ENCODE measurements at places on chromosomes 7 and 10.

GRCh38 chr10:78944723-78945312 is 123.9 kb upstream of the ZMIZ1 start:
- no peak for DNase-seq

- DNase-seq, result no peak
Measured at GRCh38 chr10:124420254-124420653, 1.5 kb upstream of the OAT start.

DNA sequence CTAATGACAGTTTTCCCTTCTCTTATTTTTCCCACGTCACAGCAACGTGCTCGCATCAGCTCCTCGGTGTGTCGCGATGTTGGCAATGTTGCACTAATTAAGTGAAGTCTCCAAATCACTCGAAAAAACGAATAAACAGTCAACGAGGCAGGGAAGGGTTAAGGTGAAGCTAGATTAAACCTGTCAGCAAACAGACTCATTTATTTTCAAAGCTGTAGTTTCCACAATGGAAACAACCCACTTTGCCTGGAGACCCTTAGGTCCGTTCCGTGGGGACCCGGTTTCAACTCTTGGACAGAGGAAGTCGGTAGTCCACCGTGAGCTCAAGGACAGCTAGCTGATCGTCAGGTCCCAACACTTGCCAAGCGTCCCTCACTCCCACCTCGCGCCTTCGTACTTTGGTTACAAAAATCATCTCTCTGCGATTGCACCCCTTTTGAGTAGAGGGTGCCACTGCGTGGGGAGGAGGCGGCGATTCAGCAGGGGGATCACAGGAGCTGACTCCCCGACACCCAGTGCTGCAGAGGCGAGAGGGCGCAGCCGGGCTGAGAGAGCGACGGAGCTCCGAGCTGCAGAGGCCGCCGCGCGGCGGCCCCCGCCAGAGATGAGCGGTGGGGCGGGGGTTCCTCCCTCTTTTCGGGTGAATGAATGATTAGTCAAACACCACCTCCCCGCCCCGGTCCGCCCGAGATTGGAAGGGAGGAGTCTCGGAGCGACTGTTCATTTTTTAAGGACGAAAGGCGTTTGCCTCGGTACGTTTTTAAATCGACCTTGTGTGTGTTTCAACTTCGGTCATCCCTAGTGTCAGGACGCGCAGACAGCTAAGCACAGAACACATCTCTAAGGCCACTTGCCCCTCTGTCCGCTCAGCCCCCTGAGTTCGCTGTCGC is 1.3 kb upstream of the BMPER start:
- DNase-seq, result peak; percentile 40

DNA sequence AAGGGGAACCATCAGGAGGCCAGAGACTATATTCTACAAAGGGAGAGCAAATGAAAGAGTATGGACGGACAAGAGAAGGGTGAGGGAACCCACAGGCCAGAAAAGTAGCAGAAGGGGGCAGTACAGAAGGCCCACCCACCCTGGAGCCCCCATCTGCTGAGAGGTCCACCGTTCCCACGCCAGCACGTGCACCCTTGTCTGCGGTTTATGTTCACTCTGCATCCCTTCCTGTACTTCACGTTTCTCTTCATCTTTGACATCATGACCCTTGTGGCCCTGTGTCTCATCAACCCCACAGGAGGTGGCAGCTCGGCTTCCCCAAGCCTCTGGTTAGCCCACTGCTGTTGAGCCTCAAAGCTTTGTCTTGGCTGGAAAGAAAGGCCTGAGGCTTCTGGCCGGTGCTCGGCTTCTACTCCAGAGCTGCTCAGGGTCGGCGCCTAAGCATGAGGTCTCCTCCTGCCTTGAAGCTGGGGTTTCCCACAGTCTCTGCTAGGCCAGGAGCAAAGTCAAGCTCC is 138.0 kb downstream of the DLG5 start:
- no peak for DNase-seq

DNA sequence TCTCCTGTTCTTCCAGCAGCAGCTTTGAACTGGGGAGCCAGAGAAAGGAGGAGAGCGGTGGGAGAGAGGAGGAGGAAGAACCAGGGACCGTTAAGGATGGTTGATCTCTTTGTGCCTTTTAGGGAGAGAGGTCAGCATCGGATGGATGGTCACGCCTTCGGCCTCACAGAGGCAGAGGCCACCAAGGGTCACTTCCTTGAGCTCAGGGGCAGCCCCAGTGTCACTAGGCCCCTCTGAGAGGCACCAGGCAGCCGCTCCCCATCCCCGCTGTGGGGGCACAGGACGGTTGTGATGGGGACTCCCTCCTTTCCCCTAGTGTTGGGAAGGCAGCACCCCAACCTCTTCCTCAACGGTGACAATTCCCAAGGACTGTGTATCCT is 121.4 kb downstream of the DNAJB6 start:
- DNase-seq, result no peak

GRCh38 chr10:1050145-1050544 is 1.2 kb upstream of the IDI1 start:
- DNase-seq, result peak; percentile 25

DNA sequence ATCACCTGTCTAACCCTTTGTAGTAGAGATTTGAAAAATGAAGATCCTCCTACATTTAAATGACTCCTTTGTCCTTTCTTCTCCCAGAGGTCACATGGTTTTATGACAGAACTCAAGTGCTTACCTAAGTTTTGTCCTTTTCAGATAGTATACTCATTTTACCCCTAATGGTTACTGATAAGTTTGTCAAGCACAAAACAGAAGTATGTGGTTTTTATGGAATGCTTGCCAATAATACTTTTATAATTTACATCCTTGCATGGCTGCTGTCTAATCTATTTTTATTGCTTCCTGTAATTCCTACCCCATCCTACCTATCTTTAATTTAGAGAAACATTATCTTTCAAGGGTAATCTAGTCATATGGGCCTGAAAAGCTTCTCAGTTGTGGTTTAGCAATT is 37.5 kb downstream of the HELLS start:
- no peak for DNase-seq

DNA sequence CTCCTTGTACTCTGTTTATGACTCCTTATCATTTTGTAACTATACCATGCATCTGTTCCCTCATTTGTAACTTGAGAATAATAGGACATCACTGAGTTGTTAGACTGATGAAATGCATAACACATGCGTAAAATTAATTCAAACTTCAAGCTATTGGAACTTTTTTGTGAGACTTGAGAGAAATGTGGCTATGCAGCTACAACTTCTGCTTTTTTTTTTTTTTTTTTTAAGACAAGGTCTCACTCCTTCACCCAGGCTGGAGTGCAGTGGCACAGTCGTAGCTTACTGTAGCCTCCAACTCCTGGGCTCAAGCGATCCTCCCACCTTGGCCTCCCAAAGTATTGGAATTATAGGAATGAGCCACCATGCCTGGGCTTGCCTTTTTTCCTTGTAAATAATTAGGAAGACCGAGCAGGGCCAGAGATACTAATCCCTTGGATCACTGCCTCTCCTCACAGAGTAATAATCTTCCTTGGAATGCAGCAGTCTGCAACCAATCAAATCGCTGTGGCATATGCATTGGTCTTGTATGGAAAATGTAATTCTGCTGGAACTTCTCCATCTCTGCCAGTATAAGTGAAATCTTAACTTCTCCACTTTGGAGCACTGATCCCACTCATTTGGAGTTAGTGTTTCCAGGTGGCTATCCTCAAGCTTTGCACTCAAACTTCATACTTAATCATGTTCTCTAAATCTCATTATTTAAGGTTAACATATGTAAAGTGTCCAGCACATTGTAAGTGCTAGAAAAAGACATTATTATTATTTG is 2.0 kb upstream of the PANK1 start:
- DNase-seq, result peak; percentile 75

- DNase-seq, result no peak
Measured at GRCh38 chr7:150799156-150799555, 1.0 kb downstream of the TMEM176B start.

GRCh38 chr7:130371046-130371445 is 9.2 kb upstream of the CPA1 start:
- DNase-seq, result peak; percentile 12

- no peak for DNase-seq
Measured at GRCh38 chr7:110766864-110767263, 324.1 kb upstream of the LRRN3 start.

DNA sequence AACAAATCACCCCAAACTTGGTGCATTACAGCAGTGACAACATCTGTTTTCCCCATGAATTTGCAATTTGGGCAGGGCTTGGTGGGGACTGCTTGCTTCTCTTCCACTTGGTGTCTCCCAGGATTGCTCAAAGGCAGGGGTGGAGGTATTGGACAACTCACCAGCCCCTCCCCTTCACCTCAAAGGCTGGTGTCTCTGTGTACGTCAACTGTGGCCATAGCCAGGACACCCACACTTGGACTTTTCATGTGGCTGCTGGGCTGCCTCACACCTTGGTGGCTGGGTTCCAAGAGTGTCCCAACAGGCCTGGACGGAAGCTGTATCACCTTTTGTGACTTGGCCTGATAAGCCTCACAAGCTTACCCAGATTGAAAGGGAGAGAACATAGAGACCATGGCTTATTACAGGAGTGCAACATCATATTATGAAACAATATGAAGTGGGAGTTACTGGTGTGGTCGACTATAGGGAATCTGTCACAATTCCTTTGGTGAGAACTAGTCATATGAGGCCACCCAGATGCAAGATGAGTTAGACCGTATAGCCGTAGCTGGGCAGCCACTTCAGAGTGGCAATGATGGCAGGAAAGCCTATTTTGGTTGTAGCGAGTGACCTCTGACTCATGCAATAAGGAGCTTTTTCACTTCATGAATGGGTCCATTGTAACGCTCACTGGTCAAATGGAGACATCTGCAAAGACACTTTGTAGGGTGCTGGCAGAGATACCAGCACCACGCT is 187.6 kb upstream of the ITGB1 start:
- no peak for DNase-seq

GRCh38 chr7:121187222-121187621 is 141.6 kb upstream of the WNT16 start:
- no peak for DNase-seq

- DNase-seq, result no peak
Measured at GRCh38 chr10:11307004-11307403, 289.3 kb downstream of the CELF2 start.

- no peak for DNase-seq
Measured at GRCh38 chr7:139735912-139736595, 41.7 kb downstream of the HIPK2 start.

DNA sequence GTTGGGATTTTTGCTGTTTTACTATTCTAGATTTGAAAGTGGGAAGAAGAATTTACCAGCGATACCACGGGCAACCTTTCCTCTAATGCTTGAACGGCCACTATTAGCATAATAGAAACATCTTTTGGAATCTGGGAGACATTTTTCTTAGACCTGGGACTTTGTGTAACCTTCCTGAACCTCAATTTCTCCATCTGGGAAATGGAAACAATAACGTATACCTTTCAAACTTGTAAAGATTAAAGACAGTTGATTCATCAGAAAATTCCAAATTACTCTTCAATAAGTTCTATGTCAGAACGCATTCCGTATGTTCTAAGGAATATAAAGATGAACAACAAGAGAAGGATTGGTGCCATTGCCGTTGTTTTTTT is 453 bp upstream of the RNLS start:
- DNase-seq, result no peak

DNA sequence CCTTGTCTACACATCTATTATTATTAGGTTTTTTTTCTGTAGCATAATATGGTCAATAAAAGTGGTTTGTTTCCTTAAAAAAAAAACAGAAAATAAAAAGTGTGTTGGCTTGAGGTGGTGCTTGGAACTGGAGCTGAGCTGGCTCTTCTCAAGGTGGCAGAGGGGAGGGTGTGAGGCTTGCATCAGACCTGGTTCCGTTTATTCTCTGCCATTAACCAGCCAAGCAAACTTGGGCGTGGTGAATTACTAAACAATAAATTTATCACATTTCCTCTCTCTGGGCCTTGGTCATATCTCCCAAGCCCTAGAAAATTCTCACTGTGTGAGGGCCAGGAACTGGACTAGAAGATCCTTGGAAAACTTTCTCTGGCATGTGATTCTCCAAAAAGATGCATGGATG is 427.5 kb upstream of the MKI67 start:
- no peak for DNase-seq

DNA sequence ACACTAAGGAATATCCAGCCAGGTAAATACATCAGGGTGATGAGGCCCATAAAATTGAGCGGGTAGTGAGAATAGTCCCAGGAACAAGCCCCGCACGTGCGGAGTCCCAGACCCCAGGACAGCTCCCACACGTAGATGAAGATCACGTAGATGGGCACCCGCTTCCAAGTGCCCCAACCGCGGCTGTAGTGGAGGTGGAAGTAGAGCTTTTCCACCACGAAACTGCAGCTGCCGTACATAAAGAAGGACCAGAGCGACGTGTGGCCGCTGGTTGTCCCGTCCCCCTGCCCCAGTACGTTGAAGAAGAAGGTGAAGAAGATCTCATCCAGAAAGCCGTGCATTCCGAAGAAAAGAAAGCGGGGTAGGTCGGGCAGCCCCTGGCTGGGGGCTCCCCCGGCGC is 948 bp downstream of the TMEM229A start:
- DNase-seq, result peak; percentile 49

DNA sequence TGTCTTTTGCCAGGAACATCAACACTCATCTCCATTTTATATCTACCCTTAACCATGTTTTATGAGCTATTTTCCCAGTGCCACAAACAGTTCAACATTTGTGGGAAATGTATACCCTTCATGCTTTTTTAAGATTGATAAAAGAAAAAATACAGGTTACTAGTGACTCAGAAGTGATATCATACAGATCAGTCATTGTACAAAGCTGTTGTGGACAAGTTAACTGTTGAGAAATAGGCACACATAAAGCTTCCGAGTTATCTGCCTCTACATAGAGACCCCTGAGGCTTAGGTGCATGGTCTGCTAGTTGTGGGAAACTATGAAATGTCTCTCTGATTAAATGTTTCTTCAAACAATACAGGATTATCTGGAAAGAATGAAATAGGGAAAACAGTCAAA is 96.3 kb downstream of the LSM5 start:
- DNase-seq, result no peak

DNA sequence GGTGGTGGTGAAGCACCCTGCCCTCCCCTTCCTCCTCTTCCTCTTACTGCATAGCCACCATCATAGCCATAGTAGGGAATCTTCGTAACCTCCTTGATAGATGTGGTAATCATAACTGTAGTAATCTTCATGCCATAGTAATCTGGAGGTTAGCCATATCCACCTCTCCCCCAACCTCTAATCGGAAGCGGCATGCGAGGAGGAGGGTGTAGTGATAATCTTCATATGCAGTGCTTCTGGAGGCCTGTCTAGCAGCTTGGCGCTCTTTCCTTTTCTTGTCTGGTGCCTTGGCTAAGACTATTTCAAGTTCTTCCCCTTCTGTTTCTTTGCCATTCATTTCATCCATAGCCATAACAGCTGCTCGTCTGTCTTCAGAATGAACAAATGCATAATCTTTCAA is 90.9 kb downstream of the MLLT10 start:
- no peak for DNase-seq

- no peak for DNase-seq
Measured at GRCh38 chr7:142463401-142463850, 205.6 kb upstream of the PRSS58 start.

DNA sequence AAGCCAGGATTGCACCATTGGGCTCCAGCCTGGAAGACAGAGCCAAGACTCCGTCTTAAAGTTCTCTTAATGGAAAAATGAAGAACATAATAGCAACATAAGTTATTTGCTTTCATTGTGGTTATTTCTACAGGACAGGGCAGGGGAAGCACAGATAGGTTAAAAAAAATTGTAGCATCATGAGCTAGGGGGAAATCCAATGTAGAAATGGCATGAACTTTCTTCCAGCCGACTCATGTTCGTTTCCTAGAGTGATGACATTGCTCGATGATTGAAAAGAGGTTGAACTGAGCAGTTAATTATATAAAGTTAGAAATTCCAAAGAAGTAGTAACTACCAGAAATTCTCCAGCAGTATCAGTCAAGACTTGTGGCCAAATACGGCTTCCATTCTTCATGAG is 64.9 kb downstream of the DAGLB start:
- no peak for DNase-seq

GRCh38 chr10:79005126-79005810 is 63.5 kb upstream of the ZMIZ1 start:
- no peak for DNase-seq

All from NCI-H82 (cell line).